ENCODE measurements at places on chromosomes 6 and 20.

- DNase-seq: no peak
These were observed 80.5 kb upstream of the FRMD1 start for GRCh38 chr6:168159506-168159905.

DNA sequence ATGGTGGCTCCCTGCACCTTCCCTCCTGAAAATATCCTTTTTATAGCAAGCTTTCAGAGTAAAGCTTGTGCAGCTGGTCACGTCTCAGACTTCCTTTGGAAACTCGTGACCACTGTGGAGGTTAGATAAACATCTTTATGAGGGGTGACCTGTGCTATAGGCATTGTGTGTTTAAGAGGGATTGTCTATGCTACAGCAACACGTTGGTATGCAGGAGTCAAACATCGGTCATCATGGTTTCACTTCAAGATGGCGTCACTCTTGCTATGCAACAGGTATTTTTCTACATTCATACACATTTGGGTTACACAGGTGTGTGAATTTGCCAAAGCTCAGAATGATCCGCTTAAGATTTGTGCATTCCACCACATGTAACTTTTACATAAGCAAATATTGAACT lies 14.6 kb upstream of the BLCAP start:
- no peak for DNase-seq

GRCh38 chr20:5180933-5181332 lies 54.1 kb downstream of the CDS2 start:
- DNase-seq: no peak

DNA sequence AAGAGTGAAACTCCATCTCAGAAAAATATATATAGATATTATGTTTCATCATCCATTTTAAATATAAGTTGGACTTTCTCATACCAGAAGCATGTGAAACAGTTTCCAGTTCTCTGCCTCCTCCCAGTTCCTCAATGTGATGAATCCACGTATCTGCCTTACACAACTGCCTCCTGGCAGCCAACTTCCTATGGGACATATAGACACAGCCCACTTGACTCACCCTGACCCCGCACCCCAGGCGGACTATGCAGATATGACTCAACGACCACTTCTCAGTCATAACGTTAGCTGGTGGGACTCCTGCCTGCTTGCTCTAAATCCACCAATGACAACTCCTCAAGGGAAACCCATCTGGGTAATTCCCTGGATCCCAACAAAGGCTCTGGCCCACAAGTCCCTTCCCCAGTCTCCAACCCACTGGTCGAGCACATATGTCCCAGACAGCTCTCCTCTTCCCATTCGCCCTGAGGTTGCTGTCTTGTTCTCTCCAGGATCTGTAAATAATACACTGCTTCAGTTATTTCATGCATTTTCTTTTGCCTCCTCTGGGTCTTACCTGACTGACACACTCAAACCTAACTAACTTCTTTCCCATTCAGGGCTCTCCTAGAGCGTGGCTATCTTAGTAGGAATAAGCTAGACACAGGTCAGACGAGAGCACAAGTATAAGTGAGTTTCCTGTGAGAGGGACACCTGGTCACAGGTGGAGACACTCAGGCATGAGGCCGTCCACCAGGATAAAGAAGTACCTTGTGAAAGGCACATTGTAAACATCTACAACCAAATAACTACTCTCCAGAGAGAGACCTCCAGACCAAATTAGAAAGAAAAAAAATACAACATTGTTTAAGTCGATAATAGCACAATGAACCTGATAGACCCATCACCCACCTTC lies 548.5 kb downstream of the CD83 start:
- no peak for DNase-seq

DNA sequence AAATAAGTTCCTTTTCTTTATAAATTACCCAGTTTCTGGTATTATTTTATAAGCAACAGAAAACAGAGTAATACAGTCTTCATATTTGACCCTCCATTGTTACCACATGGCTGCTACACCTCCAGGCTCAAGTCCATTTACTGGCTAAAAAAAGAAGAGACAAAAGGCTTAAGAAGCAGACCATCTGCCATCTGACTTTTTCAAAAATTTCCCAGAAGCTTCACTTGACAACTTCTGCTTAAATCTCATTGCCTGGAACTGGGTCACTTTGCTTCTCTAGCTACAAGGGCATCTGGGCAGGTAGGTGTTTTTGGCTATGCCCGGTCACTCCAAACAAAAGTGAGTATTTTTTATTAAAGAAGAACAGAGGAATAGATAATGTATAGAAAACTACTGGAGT lies 118.0 kb downstream of the GRM1 start:
- no peak for DNase-seq

DNA sequence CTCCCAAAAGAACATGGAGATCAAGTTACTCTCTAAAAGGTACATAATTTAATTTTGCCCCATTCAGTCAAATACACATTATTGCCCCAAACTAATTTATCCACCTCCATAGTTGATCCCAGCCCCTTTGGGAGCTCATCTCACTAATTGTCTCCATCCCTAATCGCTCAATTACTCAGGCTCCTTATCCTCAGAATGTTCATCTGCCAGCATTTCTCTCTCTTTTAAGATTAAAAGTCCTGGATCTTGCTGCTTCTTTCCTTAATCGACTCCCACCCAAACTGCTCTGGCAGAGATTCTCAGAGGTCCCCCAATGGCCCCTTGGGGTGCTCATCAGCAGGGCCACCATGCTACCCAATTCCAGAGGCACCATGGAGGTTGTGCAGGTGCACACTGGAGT lies 18.4 kb upstream of the NNAT start:
- DNase-seq: no peak

- DNase-seq: peak; percentile 90
These were observed 156.3 kb upstream of the RNF24 start for GRCh38 chr20:4171538-4172116.

- no peak for DNase-seq
These were observed 7.7 kb downstream of the TNFRSF21 start for GRCh38 chr6:47302043-47302442.

DNA sequence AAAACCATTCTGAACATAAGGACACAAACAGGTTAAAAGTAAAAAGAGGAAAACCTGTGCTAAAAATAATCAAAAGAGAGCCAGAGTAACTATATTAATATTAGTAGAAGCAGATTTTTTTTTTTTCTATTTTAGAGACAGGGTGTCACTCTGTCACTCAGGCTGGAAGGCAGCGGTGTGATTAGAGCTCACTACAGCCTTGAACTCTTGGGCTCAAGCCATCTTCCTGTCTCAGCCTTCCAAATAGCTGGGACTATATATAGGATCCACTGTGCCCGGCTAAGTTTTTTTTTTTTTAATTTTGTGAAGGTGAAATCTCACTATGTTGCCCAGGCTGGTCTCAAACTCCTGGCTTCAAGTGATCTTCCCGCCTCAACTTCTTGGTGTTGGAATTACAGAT lies 33.4 kb upstream of the PLN start:
- no peak for DNase-seq

GRCh38 chr6:3500262-3501014 lies 43.6 kb upstream of the SLC22A23 start:
- DNase-seq: no peak

- DNase-seq: no peak
These were observed 391.5 kb upstream of the MANEA start for GRCh38 chr6:95185874-95186273.

- DNase-seq: peak; percentile 61
These were observed 62.8 kb downstream of the FAM120B start for GRCh38 chr6:170369403-170369802.

DNA sequence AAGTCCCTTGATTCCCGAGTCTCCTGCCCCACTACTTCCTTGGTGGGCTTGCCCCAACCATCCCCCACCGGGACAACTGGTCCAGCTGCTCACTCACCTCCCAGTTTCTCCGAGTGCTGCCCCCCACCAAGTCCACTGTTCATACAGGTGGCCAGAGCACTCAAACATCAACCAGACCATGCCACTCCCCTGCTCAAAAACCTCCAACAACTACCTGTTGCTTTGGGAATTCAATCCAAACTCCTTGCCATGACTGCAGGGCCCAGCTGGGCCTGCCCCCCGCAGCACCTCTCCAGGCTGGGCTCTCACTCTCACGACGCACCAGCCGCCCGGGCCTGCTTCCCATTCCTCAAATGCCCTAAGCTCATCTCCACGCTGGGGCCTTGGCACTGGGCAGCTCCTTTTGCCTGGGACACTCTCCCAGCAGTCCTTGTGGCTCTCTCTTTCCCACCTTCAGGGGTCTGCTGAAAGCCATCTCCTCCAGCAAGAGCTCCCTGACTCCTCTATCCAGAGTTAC lies 97.5 kb downstream of the NFATC2 start:
- DNase-seq: no peak

DNA sequence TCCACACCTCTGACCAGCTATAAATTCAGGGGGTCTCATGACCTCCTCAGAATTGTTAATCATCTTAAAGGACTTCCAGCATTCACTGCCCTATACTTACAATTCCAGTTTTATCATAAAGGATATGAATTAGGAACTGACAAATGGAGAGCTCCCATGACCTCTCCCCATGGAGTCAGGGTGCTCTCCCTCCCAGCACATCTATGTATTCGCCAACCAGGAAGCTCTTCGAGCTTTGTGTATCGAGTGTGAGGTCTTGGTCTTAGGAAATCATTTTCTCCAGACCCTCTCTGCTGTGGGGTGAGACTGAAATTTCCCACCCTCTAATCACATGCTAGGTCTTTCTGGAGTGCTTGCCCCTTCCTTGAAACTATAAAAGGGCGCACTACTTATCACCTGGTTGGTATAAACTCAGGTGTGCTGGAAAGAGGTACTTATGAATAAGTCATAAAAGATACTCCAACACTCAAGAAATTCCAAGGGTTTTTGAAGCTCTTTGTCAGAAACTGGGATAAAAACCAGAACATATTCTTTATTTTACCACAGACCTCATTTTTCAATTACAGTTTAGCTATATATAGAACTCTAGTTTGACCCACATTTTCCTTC lies 238.4 kb upstream of the OPRM1 start:
- no peak for DNase-seq

GRCh38 chr6:168962886-168963285 lies 290.8 kb downstream of the THBS2 start:
- no peak for DNase-seq

GRCh38 chr6:44128020-44128917 lies 915 bp downstream of the TMEM63B start:
- peak; percentile 30 for DNase-seq

DNA sequence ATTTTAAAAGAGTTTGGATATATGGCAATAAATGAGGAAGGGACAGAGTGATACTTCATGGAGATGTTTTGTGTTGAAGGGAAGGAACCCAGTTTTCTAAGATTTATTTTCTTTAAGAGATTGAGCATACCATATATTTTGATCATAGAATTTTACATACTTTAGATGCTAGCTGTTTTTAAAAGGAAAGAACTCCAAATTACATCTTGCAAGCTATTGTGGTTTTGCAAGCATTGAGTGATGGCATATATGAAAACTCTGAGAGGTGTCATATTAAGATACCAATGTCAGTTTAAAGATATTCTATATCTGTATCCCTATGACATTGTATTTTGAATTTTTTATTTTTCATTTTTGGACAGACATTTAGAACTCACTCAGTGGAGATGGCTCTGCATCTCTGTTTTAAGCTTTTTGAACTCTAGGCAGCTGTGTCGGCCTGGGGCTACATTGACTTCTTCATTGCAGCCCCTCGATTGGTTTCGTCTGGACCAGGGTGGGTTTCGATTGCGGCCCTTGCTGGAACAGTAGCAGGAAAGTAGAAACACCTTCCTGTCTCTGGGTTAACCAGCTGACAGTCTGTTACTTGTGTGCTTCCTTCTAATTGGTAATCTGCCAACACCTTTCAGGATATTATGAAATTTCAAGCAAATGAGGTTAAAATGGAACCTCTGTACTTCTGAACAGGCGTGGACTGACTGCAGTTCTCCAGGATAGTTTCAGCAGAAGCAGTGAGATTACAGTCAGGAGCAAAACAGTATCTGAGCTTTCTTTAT lies 14.0 kb downstream of the IGF2R start:
- DNase-seq: no peak

DNA sequence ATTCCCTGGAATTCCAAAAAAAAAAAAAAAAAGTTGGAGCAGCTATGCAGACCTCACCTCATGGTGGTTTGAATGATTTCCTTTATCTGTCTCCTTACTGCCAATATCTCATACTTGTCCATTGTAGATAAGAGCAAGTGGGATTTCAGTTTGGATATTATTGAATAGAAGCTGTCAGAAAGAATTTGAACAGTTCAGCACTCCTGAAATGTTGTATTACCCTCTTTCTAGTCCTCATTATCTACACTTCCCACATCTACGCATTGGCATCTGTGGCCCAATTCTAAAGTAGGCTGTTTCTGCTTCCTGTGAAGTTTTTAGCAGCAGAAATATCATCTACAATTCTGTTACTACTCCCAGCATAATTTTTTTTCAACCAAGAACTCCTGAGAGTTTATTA lies 68.2 kb upstream of the KHDRBS2 start:
- no peak for DNase-seq

DNA sequence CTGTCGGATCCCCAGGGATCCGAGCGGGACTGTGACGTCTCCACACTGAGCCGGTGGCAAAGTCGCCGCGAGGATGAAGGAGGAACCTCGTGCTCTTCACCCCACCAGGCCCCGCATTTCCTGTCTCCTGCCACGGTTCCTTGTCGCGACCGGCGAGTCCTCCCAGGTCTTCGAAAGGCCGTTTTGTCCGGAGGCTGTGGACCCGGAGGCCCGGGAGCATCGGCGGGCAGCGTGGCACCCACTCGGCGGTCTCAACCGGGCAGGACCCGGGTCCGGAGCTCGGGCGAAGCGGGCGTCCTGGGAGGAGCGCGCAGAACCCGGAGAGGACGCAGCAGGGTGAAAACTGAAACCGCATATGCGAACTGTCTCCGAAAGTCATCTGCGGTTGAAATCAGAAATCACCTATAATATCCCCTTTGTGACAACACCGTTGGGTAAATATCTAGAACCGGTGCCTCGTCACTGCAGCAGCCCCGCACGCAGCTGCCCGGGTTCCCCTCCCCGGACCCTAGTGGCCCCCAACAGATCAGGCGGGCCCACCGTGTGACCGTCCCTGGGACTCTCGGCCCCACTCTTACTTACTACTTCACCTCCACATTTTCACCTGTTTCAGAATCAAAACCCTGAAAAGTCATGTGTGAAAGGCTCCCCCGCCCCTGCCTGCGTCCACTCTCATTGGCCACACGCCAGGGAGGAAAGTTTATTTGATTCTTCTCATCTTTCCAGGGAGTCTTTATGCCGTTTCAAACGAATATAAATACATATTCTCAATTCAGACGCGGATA lies 3.1 kb upstream of the ULBP2 start:
- DNase-seq: no peak

DNA sequence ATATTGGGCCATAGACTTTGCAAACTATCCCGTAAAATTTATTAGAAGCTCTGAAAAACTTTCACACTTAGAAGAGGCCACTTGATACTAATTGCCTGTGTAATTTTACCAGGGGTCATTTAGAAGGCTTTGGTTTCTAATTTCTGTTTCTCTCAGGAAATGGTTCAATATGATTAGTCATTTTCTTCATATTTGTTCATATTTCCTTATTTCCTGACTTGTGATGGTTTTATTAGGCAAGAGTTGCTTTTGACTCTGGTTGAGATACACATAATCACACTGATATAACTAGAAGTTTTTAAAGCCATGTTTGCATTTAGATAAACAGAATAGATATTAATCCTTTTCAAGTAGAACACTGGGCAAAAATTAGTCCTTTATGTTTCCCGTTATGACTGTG lies 11.8 kb upstream of the HBS1L start:
- no peak for DNase-seq

GRCh38 chr6:158661156-158661685 lies 11.4 kb downstream of the SYTL3 start:
- DNase-seq: no peak
